SK-N-SH treated with all-trans-retinoic acid at 6 μM for 48 hours (cell line): ENCODE measurements at places on chromosomes 1 and 21.

GRCh38 chr1:218516526-218516925, 171.4 kb downstream of the TGFB2 start:
- no peak for ATAC-seq

DNA sequence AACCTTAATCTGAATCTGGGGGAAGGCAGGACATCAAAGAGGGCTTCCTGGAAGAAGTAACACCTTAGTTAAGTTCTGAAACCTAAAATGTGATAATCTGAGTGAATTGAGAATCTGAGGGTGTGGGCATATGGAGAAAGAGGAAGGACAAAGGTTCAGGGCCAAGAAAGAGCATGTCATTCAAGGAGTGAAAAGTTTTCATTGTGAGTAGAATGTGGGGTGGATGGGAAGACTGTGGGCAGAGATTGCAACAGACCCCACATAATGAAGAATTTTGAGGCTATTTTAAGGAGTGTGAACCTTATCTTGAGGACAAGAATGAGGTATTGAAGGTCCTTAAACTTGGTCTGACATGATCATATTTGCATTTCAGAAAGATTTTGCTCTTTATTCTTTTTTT, 227.2 kb downstream of the PTGER3 start:
- no peak for ATAC-seq

GRCh38 chr1:24421502-24421901, 5.9 kb downstream of the NIPAL3 start:
- ATAC-seq: no peak

DNA sequence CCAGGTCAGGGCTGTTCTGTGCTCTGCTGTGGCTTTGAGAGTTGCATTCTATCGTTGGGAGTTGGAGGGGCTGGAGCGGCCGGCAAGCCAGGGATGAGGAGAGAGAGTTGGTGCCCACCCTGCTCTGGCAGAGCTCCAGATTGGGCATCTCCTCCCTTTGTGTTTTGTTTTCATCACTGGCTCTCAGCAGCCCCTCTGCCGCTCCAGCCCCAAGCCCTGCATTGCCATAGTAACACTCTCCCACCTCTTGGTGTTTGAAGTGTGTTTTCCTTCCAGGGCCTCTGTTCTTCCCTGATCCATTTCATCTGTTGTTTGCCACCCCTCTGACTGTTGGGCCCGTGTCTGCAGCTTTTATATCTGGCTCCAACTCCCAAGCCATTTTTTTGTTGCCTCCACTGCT, 152.7 kb downstream of the URB2 start:
- ATAC-seq: no peak

DNA sequence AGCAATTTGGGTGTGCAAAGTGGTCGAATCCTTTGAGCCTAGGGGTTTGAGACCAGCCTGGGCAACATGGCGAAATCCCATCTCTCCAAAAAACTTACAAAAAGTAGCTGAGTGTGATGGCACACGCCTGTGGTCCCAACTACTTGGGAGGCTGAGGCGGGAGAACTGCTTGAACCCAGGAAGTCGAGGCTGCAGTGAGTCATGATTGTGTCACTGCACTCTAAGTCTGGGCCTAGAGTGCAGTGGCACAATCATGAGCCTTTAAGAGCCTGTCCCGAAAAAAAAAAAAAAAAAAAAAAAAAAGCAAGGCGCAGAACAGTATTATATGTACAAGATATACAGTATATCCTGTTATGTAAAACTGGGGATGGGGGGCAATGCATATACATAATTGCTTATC, 25.1 kb upstream of the HTR1D start:
- ATAC-seq: no peak

GRCh38 chr1:207486198-207486597, 9.8 kb upstream of the CR1 start:
- no peak for ATAC-seq

GRCh38 chr1:234645964-234646363, 36.0 kb upstream of the IRF2BP2 start:
- no peak for ATAC-seq

DNA sequence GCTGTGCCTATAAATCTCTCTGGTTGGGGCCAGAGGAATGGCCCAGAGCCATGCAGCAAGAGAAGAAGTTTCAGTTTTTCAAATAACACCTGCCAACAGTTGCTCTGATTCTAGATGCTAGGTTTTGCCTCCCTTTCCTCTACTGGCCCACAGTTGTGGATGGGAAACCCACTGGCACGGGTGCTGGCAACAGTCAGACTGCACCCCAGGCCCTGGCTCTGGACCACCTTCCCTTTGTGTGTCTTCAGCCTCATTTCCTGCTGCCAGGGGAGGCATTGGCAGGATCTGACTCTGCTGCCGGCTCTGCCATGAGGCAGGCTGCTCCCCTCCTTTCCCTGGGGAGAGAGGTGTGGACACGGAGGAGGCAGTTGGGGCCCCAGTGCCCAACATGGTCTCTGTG, 142.0 kb downstream of the IGSF21 start:
- ATAC-seq: no peak

- no peak for ATAC-seq
Observed at GRCh38 chr1:10615932-10616671, 141.4 kb downstream of the PEX14 start.

- peak; percentile 60 for ATAC-seq
Observed at GRCh38 chr1:15848929-15849774, 1.6 kb downstream of the SPEN start.

- ATAC-seq: no peak
Observed at GRCh38 chr1:241957692-241958494, at the start of gene BECN2. Gene BECN2, plus strand, starts transcription at chr1:241957767. Its CDS starts 0 bp downstream, at chr1:241957767.

- no peak for ATAC-seq
Observed at GRCh38 chr1:43405876-43406234, 16.2 kb downstream of the SZT2 start.

- ATAC-seq: no peak
Observed at GRCh38 chr1:82927753-82928152, 1071.2 kb downstream of the TTLL7 start.

- ATAC-seq: no peak
Observed at GRCh38 chr1:33378524-33378923, 52.4 kb downstream of the PHC2 start.

- peak; percentile 65 for ATAC-seq
Observed at GRCh38 chr21:38434913-38435533, 63.3 kb downstream of the ERG start.

- ATAC-seq: no peak
Observed at GRCh38 chr1:10644307-10645128, 151.9 kb downstream of the CASZ1 start.

DNA sequence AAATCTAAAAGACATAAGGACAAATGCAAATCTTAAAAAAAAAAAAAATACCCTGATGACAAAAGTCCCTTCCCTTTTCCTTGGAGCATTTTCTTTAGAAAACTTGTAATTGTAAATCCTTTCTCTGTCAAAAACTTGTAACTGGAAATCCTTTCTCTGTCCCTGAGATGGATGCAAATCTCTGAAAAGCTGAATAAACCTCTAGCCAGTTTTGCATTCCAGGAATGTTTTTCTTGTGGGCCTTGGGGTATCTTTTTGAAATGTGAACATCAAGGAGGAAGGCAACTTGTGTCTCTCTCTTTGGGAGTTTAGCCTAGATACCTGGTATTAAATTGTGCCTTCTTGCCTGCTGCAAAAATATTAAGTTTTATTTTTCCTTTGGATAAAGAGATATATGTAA, 305.3 kb downstream of the KCNT2 start:
- no peak for ATAC-seq

GRCh38 chr1:98437011-98437410, 224.5 kb upstream of the SNX7 start:
- ATAC-seq: no peak

GRCh38 chr21:17688912-17689874, 76.5 kb upstream of the BTG3 start:
- ATAC-seq: no peak; the same call in 2 of the 3 replicates

DNA sequence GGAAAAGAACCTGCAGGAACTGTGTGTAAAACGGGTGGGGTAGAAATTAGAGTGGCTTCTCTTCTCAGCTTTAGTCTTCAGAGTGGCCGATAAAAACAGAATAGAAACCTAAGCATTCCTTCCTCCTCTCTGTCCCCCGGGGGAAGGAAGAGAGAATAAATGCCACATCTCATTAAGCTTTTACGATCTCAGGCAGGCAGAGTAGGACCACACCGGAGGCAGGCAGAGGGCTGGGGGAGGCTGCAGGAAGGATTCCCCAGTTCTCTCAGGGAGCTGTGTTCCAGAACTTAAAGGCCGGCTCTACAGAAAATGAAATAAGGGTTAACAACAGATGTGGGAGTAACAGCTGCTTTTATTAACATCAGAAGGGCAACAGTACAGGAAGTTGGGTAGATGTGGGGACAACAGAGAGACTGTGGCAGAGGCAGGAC, 24.5 kb upstream of the MEF2D start:
- ATAC-seq: no peak

GRCh38 chr1:10914056-10914455, 98.4 kb upstream of the TARDBP start:
- no peak for ATAC-seq

DNA sequence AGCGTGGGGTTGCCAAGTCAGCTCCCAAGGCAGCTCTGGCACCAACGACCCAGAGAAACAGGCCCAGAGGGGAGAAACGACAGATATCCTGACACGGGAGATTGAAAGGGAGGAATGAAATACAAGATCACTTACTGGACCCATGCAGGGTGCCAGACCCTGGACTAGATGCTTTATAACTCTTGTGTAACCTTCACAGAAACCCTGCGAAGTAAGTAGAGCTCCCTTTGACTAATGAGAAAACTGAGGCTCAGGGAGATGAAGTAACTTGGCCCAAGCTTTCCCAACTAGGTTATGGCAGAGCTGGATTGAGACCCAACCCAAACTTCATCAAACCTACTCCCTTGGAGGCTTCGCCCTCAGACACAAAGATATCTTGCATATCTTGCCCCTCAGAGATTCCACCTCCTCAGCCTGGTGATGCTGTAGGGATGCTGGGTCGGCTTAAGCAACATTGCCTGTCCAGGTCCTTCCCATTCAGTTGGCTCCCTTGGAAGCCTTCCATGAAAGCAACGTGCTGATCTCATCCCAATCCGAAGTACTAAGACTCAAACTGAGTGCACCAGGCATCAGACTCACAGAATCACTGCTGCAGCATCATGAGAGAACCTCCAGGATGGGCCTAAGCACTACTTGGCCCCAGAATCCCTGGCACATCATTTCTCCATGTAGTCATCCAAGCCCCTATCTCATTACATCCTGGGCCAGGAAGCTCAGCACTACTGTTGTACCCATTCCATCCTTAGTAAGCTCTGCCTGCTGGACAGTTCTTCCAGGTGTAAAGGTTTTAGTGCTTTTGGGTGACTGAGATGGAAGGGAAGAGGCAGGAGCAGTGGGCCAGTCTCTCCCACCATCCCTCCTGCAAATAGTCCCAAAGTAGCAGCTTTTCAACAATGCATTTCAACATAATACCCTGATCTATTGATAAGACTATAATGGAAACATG, 1.1 kb upstream of the IGSF9 start:
- no peak for ATAC-seq

GRCh38 chr1:34127006-34128000, 37.7 kb downstream of the CSMD2 start:
- no peak for ATAC-seq

DNA sequence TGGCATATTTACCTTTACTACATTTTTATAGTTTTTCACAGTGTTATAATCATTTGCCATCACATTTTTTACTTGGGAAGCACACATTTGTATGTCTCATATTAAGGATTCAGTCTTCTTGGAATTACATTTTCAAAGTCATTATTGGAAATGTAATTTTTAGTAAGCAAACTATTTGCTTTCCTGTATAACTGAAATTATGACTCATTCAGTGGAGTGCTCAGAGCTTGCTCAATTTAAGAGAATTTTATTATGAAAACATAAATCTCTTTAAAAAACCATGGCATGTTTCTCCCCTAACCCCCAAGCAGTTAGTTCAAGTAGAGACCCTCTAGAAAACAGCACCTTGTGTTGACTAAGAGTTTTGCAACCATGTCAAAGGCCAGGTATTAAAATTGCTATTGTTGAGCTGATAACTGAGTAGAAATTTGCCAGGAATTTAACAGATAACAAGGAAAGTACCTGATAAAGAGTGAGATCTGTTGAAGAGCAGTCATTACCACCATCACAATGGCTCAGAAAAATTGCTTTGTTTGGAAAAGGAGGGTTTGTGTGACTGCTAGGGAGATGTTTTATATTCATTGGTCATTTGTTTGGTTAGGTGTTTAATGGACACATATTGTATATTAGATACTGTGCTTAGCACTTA, 105.9 kb downstream of the KCNK2 start:
- no peak for ATAC-seq
